ENCODE measurements at places on chromosomes 16 and 17.

DNA sequence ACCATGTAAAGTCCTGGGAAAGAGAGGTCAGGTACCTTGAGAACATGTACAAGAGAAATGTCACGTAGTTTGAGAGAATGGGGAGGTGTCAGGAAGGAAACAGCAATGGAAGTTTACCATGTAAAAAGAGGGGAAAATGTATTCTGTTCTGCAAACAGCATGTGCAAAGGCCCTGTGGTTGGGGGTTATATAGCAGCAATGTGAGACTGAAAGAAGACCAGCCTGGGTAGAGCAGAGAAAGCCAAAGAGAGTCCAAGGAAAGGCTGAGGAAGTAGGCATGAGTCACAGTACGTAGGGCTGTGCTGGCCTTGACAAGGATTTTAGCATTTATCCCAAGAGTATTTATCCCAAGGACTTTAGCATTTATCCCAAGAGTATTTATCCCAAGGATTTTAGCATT, 141.3 kb upstream of the CACNG3 start:
- DNase-seq: no peak

DNA sequence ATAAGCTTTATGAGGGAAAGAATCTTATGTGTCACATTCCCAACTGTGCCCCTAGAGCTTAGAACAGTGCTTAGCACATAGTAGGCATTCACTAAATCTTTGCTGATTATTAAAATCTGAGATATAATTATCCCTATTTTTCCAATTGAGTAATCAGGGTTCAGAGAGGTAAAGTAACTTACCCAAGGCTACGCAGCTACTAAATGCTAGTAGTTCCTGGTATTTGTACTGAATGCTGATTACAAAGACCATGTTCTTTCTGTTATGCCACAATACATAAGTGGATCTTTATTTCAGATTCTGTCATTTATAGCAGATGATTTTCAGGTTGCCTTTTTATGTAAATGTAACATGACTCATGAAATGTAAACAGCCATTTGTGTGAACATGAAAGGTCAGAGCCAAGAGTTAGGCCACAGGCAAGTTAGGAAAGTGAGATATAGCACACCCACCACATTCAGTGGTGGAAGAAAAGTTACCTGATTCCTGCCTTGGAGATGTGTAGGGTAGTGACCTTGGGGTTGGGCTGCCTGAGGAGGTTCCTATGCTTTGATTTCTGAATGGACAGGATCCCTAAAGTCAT, 77.2 kb downstream of the FTO start:
- no peak for DNase-seq

DNA sequence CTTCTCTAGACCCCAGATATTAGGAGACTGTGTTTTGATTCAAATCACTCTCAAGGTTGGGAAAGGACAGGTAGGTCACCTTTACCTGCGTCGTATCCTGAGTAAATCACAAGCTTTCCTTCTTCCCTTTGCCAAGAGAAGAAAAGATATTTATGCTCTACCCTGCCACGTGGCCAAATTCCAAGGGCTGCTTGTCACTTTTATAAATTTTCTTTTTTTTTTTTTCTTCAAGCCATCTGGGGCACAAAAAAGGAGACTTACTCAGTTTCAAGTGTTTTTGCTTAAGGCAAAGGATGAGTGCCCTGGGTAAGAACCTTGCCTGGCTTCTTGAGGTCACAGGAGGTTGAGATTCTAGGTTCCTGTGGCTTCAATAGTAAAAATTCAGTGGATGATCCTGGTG, 285.1 kb downstream of the TMEM114 start:
- no peak for DNase-seq

- no peak for DNase-seq
These were observed 502.6 kb downstream of the TMEM114 start for GRCh38 chr16:8087597-8088289.

- DNase-seq: no peak
These were observed 6.7 kb downstream of the MMP28 start for GRCh38 chr17:35788477-35789368.

- no peak for DNase-seq
These were observed 219.1 kb downstream of the STX8 start for GRCh38 chr17:9356488-9356911.

DNA sequence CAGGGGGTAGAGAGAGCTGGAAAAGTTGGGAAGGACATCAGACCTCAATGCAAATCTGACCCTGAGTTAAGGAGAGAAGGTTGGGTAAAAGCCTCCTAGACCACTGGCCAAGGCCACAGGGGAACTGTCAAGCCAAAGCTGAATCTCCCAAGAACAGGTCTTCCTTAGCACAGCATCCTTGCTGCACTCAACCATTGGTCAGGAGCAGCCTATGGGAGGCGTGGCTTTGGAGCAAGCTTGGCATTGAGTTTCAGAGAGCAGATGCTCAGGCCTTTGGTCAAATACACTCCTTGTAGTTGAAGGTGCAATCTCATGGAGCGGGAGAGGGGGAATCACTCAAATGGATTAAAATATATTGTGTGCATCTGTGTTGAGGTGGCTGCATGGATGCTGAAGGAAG, 21.8 kb downstream of the SOX9 start:
- no peak for DNase-seq

DNA sequence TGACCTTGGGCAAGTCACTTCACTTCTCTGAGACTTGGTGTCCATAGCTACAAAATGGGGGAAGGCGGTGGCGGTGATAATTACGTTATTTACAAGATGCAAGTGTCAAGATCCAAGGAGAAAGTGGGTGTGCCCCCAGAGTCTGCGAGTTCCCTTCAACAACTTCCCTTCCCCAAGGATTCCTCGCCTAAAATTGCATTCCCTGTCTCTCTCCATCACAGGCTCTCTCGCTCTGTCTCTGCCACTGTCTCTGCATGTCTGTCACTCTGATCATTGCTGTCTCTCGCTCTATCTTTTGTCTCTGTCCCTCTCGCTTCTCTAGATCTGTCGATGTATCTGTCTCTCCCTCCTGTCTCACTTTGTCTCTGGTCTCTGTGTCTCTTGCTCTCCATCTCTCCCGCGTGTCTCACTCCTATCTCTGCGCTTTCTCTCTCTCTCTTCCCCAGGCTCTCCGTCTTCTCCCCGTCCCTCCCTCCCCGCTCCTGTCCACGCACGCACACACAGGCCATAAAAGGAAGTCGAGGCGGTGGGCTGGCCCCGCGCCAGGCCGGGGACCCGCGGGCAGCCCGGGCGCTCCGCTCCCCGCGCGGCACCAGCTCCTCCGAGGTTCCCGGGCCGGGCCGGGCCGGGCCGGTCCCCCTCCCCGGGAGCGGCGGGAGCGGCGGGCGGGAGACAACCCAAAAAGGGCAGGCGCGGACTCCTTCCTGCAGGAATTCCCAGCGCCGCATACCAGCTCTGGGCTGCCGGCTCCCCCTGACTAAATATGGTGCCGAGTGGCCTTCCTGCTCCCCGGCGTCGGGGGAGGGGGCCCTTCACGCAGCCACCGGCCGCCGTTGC, 1.1 kb upstream of the MYH11 start:
- DNase-seq: no peak
